ENCODE measurements at places on chromosomes 2 and 18. TPM values are rescaled to one million over a fixed set of nuclear protein-coding genes. Genes with fewer than 3 reads are reported as not detected.

The UGGT1 gene
- 20.0 TPM for total RNA-seq

The DCAF17 gene
- total RNA-seq, result 12.3 TPM

The CYS1 gene
- total RNA-seq, result 13.0 TPM

The CCDC85A gene
- total RNA-seq, result 6.8 TPM

The PMAIP1 gene
- 0.48 TPM for total RNA-seq

The RAB17 gene
- 4.3 TPM for total RNA-seq

DNA sequence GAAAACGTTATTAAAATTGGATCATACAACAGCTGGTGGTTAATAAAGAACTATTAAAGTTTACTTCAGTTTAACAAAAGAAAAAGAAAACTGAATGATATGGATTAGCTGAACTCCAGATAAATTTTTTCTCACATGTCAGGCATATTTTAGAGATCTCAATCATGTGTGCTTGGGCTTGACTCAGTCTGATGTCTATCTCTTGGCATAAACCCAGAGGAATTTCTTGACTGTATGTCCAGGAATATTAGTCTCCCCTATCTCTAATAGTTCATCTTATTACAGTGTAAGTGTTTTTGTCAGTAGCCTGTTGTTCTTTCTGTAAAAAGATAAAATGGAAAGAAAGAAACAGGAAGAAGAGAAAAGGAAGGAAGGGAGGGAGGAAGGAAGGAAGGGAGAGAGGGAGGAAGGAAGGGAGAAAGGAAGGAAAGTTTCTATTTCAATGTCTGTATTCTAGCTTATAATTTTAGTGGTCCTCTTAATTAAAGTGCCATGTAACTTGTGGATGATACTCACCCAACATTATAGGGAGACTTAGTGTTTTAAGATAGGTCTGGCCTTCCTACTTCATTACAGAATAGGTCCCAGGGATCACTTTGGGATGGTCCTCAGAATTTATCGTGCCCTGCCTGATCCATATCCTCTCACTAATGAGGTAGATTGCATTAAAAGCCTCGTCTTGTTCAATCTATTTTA lies 99.7 kb upstream of the UGP2 start:
- DNase-seq, result no peak

- DNase-seq, result no peak
These were observed 245.5 kb downstream of the FHOD3 start for GRCh38 chr18:36543030-36543429.
